NCI-H1694 treated with DMSO at 0.1 percent for 48 hours (cell line): ENCODE measurements at places on chromosomes 2 and 18.

- DNase-seq, result no peak
Observed at GRCh38 chr18:38756436-38756835, 1190.8 kb upstream of the CELF4 start.

- no peak for DNase-seq
Observed at GRCh38 chr2:72097276-72097675, 50.4 kb downstream of the CYP26B1 start.

DNA sequence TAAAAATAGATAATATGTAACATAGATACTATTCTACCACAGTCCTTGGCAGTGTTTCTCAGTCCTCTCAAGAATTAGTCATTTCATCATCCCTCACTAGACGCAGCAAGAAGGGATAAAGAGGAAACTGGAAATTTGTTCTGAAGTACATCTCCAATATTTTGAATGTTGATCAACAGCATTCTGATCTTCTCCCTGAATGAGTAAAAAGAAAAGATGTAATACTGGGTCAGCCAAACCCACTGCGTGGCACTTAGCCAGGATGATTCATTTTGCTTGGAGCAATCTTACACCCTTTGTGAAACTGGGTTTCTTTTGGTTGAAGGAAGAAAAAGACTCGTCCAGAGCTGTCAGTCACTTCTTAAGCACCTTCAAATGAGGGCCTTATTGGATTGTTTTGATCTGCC, 54.1 kb downstream of the TAF1B start:
- no peak for DNase-seq

GRCh38 chr18:61554117-61554776, 221.0 kb downstream of the CDH20 start:
- no peak for DNase-seq

DNA sequence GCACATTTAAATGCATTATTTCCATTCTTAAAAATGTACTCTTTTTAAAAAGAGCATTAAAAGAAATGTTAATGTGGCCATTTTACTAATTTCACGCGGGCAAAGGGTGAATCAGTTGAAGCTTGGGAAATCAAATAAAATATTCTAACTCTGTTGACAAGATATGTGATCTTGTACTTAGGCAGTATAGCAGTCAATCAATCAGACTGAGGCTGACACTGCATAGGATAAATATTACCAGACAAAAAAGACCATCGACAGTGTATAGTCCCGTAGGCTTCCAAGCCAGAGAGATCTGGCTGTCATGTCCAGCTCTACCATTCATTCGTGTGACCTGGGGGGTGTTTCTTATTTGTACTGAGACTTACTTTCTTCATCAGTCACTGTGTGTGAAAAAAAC, 39.8 kb upstream of the CCDC68 start:
- no peak for DNase-seq
